ENCODE measurements at places on chromosomes 3 and 15. TPM values are rescaled to one million over a fixed set of nuclear protein-coding genes. Genes with fewer than 3 reads are reported as not detected.

The GCSAM gene
- polyA plus RNA-seq = not detected

- peaks cover 68% of the 10 kb centered on the region for H3K4me1 ChIP-seq
- no peaks in the 10 kb centered on the region for H3K36me3 ChIP-seq
- no peak for DNase-seq
- no peaks in the 10 kb centered on the region for H3K27me3 ChIP-seq
These were observed 100.0 kb downstream of the DNAJB8 start for GRCh38 chr3:128366652-128367051.

DNA sequence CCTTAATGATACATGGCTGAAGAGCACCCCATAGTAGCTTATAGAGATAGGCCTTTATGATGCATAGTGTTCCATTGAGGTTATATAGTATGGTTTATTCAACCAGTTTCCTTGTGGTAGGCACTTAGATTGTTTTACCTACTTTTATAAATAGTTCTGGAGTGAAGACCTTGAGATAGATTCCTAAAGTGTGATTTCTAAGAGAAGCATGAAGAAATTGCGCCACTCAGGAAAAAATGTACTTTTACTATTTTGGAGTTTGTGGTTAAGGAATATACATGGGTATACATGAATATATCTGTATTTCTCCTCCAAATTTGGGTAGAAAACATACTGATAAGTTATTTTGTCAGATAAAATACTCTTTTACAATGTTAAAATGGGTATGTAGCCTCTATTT lies 70.5 kb downstream of the CHD2 start:
- peaks cover 82% of the 10 kb centered on the region for H3K36me3 ChIP-seq
- H3K27ac ChIP-seq = no peak overlapping the region
- H3K4me1 ChIP-seq = no peaks in the 10 kb centered on the region
- DNase-seq = no peak
- H3K4me3 ChIP-seq = no peak overlapping the region

GRCh38 chr15:90458061-90458460 lies 70.0 kb downstream of the IQGAP1 start:
- DNase-seq = no peak
- peaks cover 67% of the 10 kb centered on the region for H3K36me3 ChIP-seq
- H3K27me3 ChIP-seq = no peaks in the 10 kb centered on the region
- no peaks in the 10 kb centered on the region for H3K4me1 ChIP-seq
- no peak overlapping the region for H3K27ac ChIP-seq

DNA sequence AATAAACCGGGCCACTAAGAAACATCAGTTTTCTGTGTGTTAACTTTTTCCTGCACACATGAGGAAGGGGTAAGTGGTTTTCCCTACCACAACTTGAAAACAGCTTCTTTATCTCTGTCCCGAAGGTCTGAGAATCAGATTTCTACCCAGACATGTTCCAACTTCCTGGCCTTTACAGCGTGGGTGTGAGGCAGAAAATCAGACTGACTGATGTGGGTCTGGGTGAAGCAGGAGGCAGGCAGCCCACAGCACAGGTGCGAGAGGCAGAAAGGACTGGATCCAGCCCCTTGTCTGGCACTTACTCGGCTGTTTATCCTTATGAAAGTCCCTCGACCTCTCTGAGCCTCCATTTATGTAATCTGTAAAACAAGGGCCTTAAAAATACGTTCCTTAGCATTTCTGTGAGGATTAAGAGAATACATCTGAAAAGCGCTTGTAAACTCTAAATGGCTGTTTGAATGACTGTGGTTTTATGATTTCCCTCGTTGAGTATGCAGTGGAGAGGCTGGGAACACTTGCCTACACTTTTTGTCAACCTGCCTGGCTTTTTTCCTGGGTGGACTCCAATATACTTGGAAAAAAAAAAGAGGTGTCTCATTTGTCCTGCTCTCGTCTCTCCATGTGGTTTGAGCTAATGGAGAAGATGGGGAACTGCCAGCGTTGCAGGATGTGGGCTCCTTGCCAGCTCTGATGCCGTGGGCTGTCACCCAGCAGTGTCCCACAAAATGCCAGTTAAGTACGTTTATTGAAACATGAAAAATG lies 3.1 kb downstream of the AGBL1 start:
- peaks cover 15% of the 10 kb centered on the region for H3K4me1 ChIP-seq
- no peaks in the 10 kb centered on the region for H3K27me3 ChIP-seq
- peak; percentile 47 for DNase-seq
- no peaks in the 10 kb centered on the region for H3K36me3 ChIP-seq
- no peak overlapping the region for H3K4me3 ChIP-seq

GRCh38 chr3:194686816-194687637 lies 1.3 kb downstream of the FAM43A start:
- no peak overlapping the region for H3K27ac ChIP-seq
- peak overlapping the region; percentile 67 for H3K4me3 ChIP-seq
- H3K36me3 ChIP-seq = peaks cover 4% of the 10 kb centered on the region

The KPNA1 gene
- polyA plus RNA-seq = 21.6 TPM

DNA sequence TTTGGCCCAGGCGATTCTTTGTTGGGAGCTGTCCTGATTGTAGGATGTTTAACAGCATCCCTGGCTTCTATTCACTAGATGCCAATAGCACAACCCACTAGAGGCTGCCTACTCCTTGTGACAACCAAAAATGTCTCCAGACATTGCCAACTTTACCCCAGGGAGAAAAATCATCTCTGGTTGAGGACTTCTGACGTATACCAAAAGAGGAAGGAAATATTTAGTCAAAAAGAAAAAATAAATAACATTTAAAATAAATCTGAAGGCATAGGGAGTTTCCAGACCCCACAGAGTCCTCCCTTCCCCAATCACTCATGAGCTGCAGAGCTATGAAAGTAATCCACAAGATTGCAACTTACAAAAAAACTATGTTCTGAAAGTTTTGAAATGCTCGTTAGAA lies 61.0 kb downstream of the MECOM start:
- H3K27ac ChIP-seq = no peak overlapping the region
- DNase-seq = no peak
- no peaks in the 10 kb centered on the region for H3K36me3 ChIP-seq
- H3K27me3 ChIP-seq = no peaks in the 10 kb centered on the region
- H3K4me1 ChIP-seq = no peaks in the 10 kb centered on the region
- H3K4me3 ChIP-seq = no peak overlapping the region

GRCh38 chr3:19348941-19349564 lies 200.7 kb downstream of the KCNH8 start:
- H3K27me3 ChIP-seq = no peaks in the 10 kb centered on the region
- H3K36me3 ChIP-seq = no peaks in the 10 kb centered on the region
- peak; percentile 20 for DNase-seq
- no peaks in the 10 kb centered on the region for H3K4me1 ChIP-seq

The FAM98B gene
- 7.8 TPM for polyA plus RNA-seq

- no peaks in the 10 kb centered on the region for H3K27me3 ChIP-seq
- no peak overlapping the region for H3K27ac ChIP-seq
- no peak overlapping the region for H3K4me3 ChIP-seq
- H3K4me1 ChIP-seq = peaks cover 87% of the 10 kb centered on the region
- no peak for DNase-seq
These were observed 145.9 kb downstream of the DNAJB8 start for GRCh38 chr3:128320551-128321340.

DNA sequence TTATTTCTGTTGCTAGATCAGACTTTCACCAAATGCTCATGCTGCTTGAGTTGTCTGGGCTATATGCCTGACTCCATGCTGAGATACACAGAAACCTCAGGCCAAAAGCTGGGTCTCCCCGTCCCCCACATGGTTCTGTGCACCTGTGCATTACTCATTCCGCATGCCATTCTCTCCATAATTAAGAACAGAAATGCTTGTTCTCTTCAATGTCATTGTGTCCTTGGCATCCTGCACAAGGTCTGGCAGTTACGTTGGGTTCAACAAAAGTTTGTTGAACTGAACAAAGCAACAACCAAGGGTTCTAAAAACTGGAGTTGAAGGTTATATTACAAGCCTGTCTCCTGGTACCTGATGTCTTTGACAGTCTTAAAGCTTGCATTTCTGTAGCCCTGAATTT lies 177.5 kb downstream of the FNDC3B start:
- DNase-seq = no peak
- H3K36me3 ChIP-seq = peaks cover 7% of the 10 kb centered on the region
- H3K27me3 ChIP-seq = no peaks in the 10 kb centered on the region
- H3K4me3 ChIP-seq = no peak overlapping the region
- H3K27ac ChIP-seq = no peak overlapping the region
- peaks cover 40% of the 10 kb centered on the region for H3K4me1 ChIP-seq

The UPK1B gene
- not detected for polyA plus RNA-seq

The FGD5 gene
- polyA plus RNA-seq = not detected

GRCh38 chr3:155553326-155553725 lies 191.5 kb downstream of the PLCH1 start:
- no peak overlapping the region for H3K27ac ChIP-seq
- H3K4me3 ChIP-seq = no peak overlapping the region
- H3K27me3 ChIP-seq = no peaks in the 10 kb centered on the region
- no peaks in the 10 kb centered on the region for H3K36me3 ChIP-seq

GRCh38 chr3:99365979-99366378 lies 272.4 kb upstream of the COL8A1 start:
- H3K4me3 ChIP-seq = no peak overlapping the region
- no peaks in the 10 kb centered on the region for H3K4me1 ChIP-seq
- H3K27ac ChIP-seq = no peak overlapping the region
- no peak for DNase-seq
- H3K36me3 ChIP-seq = no peaks in the 10 kb centered on the region

GRCh38 chr3:85264381-85264780 lies 305.6 kb downstream of the CADM2 start:
- H3K4me1 ChIP-seq = no peaks in the 10 kb centered on the region
- H3K27me3 ChIP-seq = no peaks in the 10 kb centered on the region
- DNase-seq = no peak
- H3K27ac ChIP-seq = no peak overlapping the region

DNA sequence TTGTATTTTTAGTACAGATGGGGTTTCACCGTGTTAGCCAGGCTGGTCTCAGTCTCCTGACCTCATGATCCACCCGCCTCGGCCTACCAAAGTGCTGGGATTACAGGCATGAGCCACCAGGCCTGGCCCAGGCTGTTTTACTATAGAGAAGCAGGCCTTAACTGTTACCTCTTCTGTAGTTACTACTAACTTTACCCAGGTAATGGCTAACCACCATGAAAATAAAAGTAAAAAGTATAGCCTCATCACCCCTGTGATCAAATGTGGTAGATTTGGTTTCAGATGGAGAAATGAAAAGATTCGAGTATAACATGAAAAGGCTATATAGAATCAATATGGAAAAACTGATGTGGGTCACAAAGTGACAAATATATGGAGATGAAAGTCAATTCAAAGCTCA lies 210.1 kb downstream of the CD47 start:
- no peaks in the 10 kb centered on the region for H3K27me3 ChIP-seq
- H3K4me3 ChIP-seq = no peak overlapping the region
- H3K36me3 ChIP-seq = no peaks in the 10 kb centered on the region
- no peaks in the 10 kb centered on the region for H3K4me1 ChIP-seq
- no peak overlapping the region for H3K27ac ChIP-seq

GRCh38 chr3:98032265-98032664 lies 2.9 kb downstream of the GABRR3 start:
- H3K4me1 ChIP-seq = no peaks in the 10 kb centered on the region
- DNase-seq = no peak
- H3K27me3 ChIP-seq = no peaks in the 10 kb centered on the region
- H3K27ac ChIP-seq = no peak overlapping the region
- no peak overlapping the region for H3K4me3 ChIP-seq

- H3K36me3 ChIP-seq = no peaks in the 10 kb centered on the region
- DNase-seq = no peak
- H3K4me1 ChIP-seq = no peaks in the 10 kb centered on the region
- no peak overlapping the region for H3K4me3 ChIP-seq
- no peaks in the 10 kb centered on the region for H3K27me3 ChIP-seq
These were observed 110.3 kb downstream of the GBE1 start for GRCh38 chr3:81651139-81651538.

DNA sequence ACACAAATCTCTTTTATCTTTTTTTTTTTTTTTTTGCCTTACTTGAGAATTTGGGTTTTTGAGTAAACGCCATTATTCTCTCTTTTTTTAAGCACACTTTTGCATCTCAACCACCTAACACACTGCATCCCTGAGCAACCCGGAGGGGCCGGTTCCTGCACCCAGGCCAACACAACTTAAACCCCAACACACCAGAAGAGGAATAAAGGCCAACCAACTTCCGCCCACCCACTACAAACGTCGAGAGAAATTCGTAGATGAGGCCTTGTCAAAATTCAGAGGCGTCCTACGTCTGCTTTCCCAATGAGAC lies 389 bp upstream of the CCNB2 start:
- peak overlapping the region; percentile 89 for H3K4me3 ChIP-seq
- H3K27ac ChIP-seq = peak overlapping the region; percentile 75
- no peaks in the 10 kb centered on the region for H3K4me1 ChIP-seq
- peaks cover 38% of the 10 kb centered on the region for H3K36me3 ChIP-seq
- DNase-seq = no peak

The RLBP1 gene
- polyA plus RNA-seq = not detected

The BHLHE40 gene
- polyA plus RNA-seq = 62.2 TPM

The HDGFL3 gene
- 8.0 TPM for polyA plus RNA-seq

The NKIRAS1 gene
- 8.1 TPM for polyA plus RNA-seq

GRCh38 chr15:38073178-38073946 lies 138.9 kb downstream of the TMCO5A start:
- no peak for DNase-seq
- peak overlapping the region; percentile 30 for H3K4me3 ChIP-seq
- H3K36me3 ChIP-seq = no peaks in the 10 kb centered on the region
- peak overlapping the region; percentile 51 for H3K27ac ChIP-seq
- H3K4me1 ChIP-seq = peaks cover 27% of the 10 kb centered on the region
- no peaks in the 10 kb centered on the region for H3K27me3 ChIP-seq

DNA sequence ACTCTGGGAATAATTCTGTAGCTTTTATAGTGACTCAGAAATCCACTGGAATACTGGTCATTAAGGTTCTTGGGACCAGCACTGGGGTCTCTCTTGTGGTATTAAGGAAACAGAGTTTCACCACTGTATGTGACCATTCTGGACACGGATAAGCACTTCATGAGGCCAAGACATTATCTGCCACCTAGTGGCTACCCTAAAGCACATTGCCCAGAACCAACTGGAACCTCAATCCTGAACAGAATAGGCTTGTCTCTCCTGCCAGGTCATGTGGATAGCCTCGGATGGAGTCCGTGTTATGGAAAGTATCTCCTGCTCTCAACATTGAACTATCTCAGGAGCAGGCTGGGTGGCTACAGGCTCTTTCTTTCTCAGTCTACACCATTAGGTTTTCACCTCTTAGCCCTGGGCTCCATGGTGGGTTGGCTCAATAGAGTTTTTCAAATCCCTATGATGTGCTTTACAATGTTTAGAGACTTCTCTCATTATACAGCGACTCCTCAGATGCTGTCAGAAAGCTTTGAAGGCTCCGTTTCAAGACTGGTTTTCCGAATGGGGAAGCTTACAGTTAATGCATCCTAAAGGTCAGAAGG lies 167.6 kb upstream of the ST8SIA2 start:
- no peaks in the 10 kb centered on the region for H3K27me3 ChIP-seq
- H3K27ac ChIP-seq = no peak overlapping the region
- H3K36me3 ChIP-seq = no peaks in the 10 kb centered on the region
- peak; percentile 22 for DNase-seq
- no peaks in the 10 kb centered on the region for H3K4me1 ChIP-seq

The SNX22 gene
- 0.94 TPM for polyA plus RNA-seq

DNA sequence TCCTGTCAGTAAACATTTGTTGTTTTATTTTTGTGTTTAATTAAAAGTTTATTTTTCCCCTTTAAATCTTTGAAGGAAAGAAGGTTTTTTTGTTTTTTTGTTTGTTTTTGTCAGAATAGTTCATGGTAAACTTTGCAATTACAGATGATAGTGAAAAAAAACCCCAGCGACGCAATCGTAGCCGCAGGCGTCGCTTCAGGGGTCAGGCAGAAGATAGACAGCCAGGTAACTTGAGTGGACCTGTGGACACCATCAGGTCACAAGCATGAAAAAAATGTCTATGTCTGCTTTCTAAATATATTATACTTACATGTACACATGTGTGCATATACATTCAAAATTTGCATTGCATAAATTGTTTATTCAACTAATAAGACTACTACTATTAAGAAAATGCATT lies 18.6 kb downstream of the DNAJC19 start:
- no peak for DNase-seq
- H3K4me1 ChIP-seq = no peaks in the 10 kb centered on the region
- H3K27ac ChIP-seq = no peak overlapping the region
- H3K4me3 ChIP-seq = no peak overlapping the region
- peaks cover 87% of the 10 kb centered on the region for H3K36me3 ChIP-seq

Measured in SK-N-SH (cell line).